ENCODE measurements at places on chromosomes 11 and 22. TPM values are rescaled to one million over a fixed set of nuclear protein-coding genes. Genes with fewer than 3 reads are reported as not detected.

Gene SMIM35
- not detected for total RNA-seq

Gene KDM4F
- total RNA-seq = not detected

Gene KCNC1
- 0.34 TPM for total RNA-seq

Gene SLC5A4
- 0.13 TPM for total RNA-seq

Gene CHKB
- 80.9 TPM for total RNA-seq

Gene ALG9
- 21.1 TPM for total RNA-seq

Gene ART1
- not detected for total RNA-seq

Gene GAL3ST3
- not detected for total RNA-seq

Gene CHRNA10
- total RNA-seq = 1.1 TPM

Gene SEC14L3
- not detected for total RNA-seq

Gene NRXN2
- 6.9 TPM for total RNA-seq

Gene TRPM5
- 3.7 TPM for total RNA-seq

Gene BID
- total RNA-seq = 35.0 TPM

GRCh38 chr11:103587901-103588788 is 448.3 kb upstream of the DDI1 start:
- no peak for DNase-seq

DNA sequence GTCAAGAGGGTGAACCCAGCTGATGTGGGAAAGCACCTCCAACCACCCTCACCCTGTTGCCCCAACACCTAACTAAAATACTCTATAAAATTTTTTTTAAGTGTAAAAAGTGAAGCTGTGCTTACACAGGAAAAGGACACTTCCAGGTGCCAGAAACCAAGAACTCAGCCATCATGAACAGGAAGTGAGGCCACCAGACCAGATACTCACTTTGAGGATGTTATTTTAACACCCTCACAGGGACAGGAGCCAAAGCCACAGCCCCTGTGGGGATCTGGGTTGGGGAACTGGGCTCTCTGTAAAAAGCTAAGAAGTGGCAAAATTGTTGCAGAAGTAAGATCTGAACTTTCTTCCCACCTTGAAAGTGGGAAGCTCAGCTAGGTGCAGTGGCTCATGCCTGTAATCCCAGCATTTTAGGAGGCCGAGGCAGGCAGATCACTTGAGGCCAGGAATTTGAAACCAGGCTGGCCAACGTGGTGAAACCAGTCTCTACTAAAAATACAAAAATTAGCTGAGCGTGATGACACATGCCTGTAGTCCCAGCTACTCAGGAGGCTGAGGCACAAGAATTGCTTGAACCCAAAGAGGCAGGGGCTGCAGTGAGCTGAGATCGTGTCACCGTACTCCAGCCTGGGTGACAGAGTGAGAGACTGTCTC is 3.8 kb downstream of the RSPH14 start:
- peak; percentile 47 for DNase-seq

GRCh38 chr11:18135308-18135707 is 2.9 kb downstream of the MRGPRX3 start:
- no peak for DNase-seq

GRCh38 chr11:102819491-102819890 is 21.5 kb upstream of the MMP1 start:
- DNase-seq = no peak

- DNase-seq = peak; percentile 74
Observed at GRCh38 chr11:313787-314553, at the start of gene IFITM1. IFITM1 (plus strand) TSS chr11:314040; CDS start chr11:314171, 131 bp downstream.

- no peak for DNase-seq
Observed at GRCh38 chr11:130369713-130370112, 55.0 kb upstream of the ZBTB44 start.

GRCh38 chr22:20551805-20552442 is 44.5 kb downstream of the MED15 start:
- DNase-seq = no peak

DNA sequence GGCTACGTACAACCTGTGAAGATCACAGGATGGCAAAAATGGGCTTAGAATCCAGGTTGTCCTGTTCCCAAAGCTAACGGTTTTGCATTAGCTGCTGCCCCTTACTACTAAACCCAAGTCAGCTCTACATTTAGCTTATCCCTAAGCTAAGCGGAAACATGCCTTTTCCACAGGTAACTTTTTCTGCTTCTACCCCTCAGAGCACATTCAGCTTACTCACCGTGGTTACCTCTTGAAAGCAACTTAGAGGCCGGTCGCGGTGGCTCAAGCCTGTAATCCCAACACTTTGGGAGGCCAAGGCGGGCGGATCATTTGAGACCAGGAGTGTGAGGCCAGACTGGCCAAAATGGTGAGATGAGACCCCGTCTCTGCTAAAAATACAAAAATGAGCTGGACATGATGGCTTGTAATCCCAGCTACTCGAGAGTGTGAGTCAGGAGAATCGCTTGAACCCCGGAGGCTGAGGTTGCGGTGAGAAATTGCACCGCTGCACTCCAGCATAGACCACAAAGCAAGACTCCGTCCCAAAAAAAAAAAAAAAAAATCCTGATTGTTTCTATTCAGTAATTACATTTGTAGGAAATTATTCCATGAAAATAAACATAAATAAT is 790 bp upstream of the TMEM41B start:
- DNase-seq = peak; percentile 30

DNA sequence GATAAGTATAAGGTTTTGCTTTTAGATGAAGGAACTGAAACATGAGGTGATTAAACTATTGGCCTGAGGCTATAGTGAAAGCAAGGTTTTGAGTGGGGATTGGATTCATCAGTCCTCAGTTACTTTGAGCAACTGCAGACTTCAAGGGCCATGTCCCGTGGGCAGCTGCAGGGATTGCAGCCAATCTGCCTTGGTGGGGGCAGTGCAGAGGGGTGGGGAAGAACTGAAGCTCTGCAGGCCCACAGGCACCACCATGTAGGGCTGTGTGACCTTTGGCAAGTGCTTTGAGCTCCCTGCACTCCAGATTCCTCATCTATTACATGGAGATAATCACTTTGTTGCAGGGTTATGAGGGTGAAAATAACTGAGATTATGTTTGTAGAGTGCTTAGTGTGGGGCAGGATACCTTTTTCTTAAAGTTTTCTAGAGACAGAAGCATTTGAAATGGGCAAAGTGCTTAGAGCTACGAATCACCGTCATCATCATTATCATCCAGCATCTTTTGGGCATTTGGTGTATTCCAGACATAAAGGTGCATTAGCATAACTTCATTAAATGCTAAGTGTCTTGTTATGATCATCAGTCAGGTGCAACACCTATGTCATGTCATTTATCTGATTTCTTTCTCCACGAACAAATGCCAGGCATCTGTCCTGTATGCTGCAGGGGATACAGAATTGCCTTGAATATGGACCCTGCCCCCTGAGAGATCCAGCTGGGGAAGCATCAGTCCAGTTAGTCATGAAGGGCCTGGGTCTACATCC is 72.1 kb upstream of the TENM4 start:
- DNase-seq = no peak

DNA sequence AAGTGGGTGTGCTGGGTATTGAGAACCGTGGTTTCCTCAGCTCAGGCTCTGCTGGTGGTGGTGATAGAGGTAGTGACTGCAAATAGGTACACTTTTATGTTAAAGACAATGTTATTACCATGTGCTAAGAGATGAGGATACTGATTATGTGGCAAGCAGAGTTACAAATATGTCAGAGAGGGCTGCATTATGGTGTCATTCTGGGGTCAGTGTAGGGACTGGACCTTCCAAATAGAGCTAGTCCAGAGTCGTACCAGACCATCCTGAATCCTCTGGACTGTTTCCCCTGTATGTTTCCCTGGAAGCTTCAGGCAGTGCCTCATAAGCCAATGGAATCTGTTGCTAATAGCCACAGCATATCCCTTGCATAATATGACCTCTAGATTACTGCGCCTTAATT is at the start of gene DNAJB7:
Gene DNAJB7, minus strand, starts transcription at position 101 of the 400 bp plus-strand sequence. CDS start 119 bp downstream, outside the sequence.
- DNase-seq = no peak

GRCh38 chr22:45290410-45290936 is 5.7 kb downstream of the UPK3A start:
- DNase-seq = peak; percentile 68

DNA sequence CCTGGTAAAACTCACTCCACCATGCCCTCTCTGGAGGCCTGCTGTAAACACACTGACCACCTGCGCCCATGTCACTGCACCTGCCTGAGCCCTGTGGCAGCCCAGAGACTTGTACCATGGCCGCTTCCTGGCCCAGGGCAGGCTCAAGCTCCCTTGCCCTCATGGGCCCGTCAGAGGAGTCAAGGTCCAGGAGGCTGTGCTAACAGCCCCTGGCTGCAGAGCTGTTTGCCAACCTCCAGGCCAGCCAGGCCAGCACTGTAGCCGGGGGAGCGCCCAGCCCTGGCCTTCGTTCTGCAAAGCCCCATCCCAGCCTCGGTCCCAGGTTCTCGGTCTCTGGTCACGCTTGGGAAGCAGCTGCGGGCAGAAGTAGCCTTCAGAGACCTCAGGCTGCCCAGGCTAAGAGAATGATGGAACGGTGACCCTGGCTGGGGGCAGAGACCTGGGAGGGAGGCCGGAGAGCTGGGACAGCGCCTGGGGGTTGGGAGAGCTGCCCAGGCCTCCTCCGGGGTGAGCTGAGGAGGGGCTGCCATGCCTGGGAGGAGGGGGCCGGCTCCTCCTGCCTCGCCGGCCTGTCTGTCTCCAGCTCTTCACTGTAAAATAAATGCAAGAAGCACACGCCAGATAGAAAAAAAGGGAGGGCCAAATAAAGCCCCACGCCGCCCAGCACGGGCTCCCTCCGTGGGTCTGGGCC is 11.9 kb upstream of the TCF20 start:
- no peak for DNase-seq

DNA sequence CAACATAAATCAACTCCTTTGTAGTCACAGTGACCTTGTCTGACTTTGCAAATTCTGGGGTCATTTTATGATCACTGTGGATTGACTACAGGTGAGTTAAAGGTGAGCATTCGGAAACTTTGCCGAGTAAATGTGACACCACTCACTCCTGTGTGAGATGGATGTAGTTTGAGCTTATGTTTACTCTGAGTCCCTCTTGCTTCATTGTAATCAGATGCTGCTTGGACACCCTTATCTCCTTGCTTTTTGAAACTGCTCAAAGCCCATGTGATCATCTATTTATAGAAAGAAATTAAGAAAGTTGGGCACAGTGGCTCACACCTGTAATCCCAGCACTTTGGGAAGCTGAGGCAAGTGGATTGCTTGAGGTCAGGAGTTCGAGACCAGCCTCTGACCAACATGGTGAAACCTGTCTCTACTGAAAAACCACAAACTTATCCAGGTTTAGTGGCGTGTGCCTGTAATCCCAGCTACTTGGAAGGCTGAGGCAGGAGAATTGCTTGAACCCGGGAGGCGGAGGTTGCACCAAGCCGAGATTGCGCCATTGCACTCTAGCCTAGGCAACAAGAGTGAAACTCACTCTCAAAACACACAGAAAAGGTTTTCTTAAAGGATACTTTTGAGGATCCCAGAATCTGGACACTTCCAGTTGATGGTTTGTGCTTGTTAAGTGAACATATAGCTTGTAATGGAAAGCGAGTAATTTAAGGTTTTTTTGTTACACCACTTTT is 7.2 kb downstream of the FAM118A start:
- DNase-seq = no peak

DNA sequence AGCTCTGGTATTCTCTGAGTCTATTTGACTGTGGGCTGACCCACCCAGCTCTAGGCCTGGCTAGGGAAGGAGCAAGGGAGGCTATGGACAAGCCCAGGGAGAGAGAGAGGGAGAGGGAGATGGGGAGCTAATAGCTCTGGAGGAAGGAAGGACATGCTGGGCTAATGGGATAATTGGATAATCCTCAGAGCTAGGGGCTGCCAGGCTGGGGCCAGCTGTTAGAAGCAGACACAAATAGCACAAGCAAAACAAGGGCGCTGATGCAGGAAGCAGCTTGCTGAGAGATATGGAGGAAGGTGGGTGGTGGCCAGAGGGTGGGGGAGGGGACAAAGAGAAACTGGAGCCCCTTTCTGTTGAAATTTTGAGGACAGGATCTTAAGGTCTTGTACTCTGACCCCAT is 23.2 kb downstream of the ADORA2A start:
- DNase-seq = no peak

- no peak for DNase-seq
Observed at GRCh38 chr22:26847046-26847445, 189.7 kb downstream of the MIAT start.

DNA sequence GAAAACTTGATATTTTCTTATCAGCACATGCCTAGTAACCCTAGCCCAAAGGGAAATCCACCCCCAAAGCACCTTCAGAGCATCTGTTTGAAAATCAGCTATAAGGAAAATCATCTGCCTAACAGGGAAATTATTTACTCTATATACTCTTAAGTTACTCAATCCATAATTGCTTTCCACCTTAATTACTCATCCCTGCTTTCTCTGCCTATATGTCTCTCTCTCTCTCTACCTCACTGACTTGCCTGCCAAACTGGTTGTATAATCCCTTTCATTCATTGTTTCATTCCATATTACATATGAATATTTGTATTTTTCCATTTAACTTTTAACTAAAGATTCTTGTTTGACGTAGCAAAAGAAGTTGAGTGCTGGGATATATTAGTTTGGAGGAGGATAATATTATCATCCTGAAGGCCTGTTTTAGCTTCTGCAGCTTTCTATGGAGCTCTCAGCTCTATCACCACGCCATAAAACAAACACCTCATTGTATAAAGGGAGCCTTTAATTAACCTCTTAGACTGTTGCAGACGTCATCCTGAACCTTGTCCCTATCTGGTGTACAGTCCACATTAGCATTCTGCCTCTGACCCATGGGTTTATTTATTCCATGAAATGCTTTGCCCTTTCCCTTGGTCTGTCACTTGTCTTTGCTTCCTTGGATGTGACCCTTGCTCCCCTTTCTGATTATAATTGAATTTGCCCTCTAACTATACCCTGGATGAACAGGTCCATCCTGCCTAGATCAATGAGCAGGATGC is 98.9 kb downstream of the INSC start:
- peak; percentile 36 for DNase-seq

GRCh38 chr22:26610072-26610958 is 7.5 kb downstream of the CRYBB1 start:
- DNase-seq = peak; percentile 60

- DNase-seq = no peak
Observed at GRCh38 chr11:83070044-83070701, 1.5 kb downstream of the RAB30 start.

DNA sequence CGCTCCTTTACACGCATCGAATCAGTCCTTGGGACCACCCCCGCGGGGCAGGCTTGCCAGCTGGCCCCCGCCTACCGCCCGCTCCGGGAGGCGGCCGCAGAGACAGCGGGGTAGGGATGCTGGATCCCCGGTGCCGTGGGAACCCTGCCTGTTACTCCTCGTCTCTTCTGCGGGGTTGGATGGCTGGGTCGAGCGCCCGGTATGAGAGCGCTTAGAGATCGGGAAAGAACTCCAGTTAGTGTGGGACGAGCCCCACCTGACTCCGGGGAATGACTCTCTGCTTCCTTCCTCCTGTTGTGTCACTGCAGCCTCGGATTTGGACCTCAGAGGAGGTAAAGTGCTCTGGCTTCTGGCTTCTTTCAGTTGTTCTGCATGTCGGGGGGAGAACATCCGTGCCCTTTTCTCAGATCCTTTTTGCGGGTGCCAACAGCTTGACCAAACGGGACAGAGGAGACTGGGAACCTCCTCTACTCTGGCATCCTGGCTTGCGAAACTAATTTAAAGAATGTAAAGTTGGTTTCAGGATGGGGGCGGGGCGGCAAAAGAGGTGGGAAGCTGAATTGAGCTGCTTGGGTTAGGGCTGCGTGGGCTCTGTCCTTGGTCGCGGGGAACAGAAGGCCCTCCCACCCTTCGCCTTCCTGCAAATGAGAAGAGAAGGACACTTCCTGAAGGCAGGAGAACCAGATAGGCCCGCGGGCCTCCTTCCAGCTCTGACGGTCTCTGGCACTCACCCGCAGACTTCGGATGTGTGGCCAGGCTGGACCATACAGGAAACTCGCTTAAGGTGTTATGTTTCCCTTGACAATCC is 938 bp downstream of the LAYN start:
- peak; percentile 29 for DNase-seq

- DNase-seq = no peak
Observed at GRCh38 chr11:124801636-124802312, 1.6 kb upstream of the MSANTD2 start.
